ENCODE measurements at places on chromosomes 1 and 21.

- DNase-seq, result no peak
These were observed 1.7 kb upstream of the GJB5 start for GRCh38 chr1:34753163-34753562.

DNA sequence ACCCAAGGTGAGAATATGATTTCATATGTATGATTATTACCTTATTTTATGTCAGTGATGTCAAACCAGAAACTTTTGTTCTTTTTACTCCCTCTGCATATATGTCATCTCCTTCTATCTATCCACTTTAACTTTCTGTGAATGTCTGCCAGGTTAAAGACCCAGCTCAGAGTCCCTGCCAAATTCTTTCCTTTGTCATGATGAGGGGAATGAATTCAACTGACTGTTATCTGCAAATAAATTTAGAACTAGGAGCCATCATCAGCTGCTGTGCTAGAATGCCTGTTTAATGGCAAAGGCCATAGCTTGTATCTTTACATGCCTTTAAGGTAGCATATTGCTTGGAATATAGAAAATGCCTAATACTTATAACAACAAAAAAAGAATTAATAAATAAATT lies 815.6 kb upstream of the NEGR1 start:
- DNase-seq, result no peak

GRCh38 chr1:47232187-47232874 lies at the start of gene TAL1:
TAL1 (minus strand) TSS chr1:47232225; CDS start chr1:47225888, 6,337 bp downstream.
- no peak for DNase-seq

- no peak for DNase-seq
These were observed 170.3 kb downstream of the VPS13D start for GRCh38 chr1:12400027-12400693.

GRCh38 chr1:185317886-185318310 lies 855 bp upstream of the IVNS1ABP start:
- no peak for DNase-seq

DNA sequence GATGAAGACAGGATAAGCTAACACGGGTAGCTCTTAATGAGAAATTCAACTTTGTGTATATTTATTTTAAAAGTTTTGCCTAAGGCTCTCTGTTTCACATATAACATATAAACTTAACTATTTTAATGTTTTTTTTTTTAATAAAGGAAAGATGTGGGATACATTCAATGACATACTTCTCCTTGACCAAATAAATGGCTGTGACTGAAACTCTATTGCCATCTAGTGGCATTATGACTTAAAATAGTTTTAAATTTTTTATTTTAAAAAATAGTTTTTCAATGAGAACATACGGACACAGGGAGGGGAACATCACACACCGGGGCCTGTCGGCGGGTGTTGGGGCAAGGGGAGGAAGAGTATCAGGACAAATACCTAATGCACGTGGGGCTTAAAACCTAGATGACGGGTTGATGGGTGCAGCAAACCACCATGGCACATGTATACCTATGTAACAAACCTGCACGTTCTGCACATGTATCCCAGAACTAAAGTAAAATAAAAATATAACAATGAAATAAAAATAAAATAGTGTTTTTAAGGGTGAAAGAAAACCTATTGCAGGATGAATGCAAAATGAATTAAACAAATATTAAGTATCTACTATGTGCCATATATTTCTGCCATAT lies 83.4 kb downstream of the LYST start:
- DNase-seq, result no peak

DNA sequence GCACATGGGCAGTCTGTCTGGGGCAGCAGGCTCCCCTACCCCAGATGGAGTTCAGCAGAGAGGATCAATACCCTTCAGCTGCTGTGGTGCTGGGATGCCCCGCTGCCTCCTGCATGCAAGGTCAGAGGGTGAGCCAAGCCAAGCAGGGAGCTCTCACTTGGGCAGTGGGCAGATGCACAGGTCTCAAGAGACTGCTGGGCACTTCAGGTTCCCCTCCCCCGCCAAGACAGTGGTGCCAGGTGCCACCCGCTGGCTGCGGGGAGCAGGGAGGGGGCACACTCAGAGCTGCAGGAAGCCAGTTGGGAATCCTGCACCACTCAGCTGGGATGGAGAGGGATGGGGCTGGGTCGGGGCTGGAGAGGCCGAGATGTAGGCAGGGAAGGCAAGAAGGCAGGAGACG lies 15.8 kb upstream of the EVA1B start:
- DNase-seq, result no peak

DNA sequence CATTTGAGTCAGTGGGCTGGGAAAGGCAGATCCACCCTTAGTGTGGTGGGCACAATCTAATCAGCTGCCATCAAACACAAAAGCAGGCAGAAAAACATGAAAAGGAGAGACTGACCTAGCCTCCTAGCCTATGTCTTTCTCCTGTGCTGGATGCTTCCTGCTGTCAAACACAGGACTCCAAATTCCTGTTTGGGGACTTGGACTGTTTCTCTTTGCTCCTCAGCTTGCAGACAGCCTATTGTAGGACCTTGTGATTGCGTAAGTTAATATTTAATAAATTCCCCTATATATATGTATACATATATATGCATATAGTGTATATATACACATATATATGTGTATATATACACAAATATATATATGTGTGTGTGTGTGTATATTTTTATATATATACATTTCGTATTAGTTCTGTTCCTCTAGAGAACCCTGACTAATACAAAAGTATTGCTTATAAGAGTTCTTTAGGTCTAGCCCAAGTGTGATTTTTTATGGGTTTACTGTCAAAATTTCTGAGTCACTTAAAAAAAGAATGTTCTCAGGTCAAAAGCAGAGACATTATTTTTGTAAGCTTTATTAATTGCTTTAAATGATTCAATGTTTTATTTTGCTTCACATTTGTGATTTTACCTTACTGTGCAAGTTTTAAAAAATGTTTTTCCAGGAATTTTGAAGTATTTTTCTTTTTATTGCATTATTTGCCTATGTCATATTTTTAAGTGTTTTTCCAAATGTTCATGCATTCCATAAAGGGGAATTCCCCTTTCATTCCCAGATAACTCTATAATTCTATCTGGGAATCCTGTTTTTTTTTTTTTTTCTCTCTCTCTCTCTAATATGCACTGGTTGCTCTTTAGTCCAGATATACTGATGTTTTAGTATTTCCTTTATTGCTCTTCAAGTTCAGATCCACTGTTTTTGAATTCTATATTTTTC lies 92.1 kb upstream of the ADAMTS5 start:
- no peak for DNase-seq

- DNase-seq, result no peak
These were observed 24.7 kb downstream of the EPHX1 start for GRCh38 chr1:225834417-225835329.

DNA sequence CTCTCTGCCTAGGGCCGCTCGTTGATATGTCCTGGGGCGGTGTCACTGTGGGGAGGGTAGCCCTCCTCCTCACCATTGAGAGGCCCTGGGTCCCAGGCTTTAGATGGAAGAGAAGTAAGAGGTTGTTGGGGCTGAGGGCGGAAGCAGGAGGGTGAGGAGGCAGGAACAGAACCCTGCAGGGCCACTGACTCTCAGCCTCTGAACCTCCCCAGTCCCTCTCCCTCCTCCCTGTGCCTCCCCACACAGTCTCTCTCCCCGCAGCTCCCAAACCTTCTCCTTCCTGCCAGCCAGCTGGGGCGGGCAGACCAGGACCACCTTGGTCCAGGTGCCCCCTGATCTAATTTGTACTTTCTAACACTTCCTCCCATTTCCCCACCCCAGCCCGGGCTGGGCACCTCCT lies 14.3 kb upstream of the FAM131C start:
- DNase-seq, result no peak

DNA sequence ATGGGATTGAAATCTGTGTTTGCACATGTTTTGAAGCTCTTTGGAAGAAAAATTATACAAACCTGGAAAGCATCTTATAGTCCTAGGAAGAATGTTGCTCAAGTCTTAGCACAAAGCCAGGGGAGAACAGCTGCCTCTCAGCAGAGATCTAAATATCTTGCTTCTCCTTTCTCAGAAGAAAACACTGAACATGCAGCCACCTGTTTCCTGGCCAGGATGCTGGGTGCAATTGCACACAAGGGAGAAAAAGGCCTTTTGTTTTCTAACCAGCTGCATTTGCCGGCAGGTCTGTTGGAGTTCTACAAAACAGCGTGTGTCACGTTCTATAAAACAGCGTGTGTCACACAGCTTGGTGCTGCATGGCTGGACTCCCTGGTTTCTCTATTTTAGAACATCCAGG lies 259.6 kb upstream of the PLD5 start:
- DNase-seq, result no peak

DNA sequence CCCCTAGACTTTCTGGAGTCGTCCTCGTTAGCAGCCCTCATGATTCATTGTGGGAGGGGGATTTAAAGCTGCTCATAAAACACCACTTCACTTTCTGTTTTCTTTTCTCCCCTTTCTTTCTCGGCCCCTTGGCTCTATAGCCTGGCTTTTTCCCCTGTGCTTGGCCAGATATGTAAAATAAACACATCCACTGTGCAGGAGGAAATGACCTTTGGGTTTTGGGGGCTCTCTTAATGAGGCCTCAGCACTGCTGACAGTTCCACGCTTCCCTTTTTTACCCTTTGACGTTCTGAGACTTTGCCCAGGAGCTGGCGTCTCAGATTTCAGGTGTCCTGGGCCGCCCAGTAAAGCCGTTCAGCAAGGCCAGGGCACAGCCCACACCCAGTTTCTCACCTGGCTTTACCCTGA lies 65.7 kb downstream of the RUNX3 start:
- DNase-seq, result no peak

GRCh38 chr21:44454747-44455523 lies at the start of gene LRRC3:
LRRC3 (plus strand) TSS chr21:44455510; CDS start chr21:44456645, 1,135 bp downstream.
- DNase-seq, result no peak

GRCh38 chr1:64357422-64357821 lies 112.5 kb upstream of the CACHD1 start:
- DNase-seq, result no peak

- no peak for DNase-seq
These were observed 67.5 kb downstream of the ZFYVE9 start for GRCh38 chr1:52209429-52209828.

DNA sequence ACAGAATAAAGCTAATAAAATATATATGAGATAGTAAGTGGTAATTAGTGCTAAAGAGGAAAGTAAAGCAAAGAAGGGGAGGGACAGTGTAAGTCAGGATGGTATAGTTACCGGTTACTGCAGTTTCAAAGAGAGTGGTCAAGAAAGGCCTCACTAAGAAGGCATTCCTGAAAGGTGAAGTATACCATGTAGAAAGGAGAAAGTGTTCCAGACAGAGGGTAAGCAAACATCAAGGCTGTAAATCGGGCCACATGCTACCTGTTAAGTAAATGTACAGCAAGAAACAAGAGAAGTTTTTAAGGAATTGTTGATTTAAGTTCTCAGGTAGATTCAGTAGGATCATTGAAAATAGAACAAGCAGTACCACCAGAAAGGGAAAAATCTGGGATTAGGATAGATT lies 9.7 kb downstream of the DESI2 start:
- DNase-seq, result no peak

DNA sequence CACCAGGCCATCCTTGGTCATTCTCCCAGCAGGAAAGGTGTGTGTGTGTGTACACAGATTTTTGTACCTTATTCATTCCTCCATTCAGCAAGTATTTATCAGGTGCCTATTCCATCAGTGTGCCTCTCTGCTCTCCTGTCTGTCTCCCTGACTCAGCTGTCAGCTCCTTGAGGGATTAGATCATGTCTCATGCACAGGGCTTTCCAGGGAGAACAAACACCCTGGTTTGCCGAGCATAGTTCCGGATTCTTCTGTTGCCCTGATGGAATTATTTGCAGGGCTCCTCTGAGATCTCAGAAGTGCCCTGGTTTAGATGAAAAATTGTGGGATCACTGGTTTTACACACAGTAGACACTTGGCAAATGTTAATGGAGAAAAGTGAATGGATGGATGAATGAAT lies 8.1 kb upstream of the SDHB start:
- no peak for DNase-seq

DNA sequence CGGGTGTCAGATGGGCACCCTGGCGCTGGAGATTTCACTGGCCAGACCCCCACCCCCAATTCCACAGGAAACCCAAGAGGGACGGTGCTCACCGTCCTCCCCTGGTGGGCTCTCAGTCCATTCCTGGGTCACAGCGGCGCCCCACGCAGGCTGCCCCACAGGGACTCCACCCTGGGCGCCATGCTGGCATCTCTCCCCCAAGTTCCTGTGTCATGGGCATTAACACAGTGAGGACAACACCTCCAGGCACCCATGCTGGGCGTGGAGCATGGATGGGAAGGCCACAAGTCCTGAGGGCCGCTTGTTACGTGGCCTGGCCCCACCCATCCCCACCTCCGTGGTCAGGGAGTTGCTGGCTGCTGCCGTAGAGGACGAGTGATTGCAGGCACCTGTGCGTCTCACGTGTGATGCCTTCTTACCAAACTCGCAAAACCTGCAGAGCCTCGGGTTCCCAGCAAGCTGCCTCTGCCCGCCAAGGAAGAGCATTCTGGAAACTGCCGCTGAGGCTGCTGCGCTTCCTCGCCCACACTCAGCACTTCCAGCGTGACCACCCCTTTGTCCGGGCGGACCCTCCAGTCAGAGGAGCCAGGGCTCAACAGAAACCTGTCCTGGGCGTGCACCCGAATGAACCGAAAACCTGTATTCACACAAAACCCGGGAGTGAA lies 60.3 kb downstream of the SLX9 start:
- no peak for DNase-seq

DNA sequence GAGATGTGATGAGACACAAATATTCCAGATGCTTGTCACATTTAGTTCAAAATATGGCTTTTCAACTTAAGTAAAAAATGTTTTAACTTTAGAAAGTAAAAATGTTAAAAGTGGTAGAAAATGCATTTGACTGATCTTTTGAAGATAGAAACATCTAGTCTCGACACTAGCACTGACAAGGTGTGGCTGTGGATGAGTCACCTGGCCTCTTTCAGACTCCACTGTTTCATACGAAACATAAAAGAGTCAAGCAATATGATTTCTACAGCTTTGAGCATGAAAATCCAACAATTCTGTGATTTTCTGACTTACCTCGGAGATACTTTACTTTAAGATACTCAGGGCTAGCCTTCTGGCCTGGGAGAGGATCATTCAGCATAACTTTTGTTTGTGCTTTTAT lies 47.7 kb downstream of the TTC13 start:
- no peak for DNase-seq

GRCh38 chr1:189563784-189564183 lies 913.9 kb downstream of the BRINP3 start:
- DNase-seq, result no peak

GRCh38 chr1:212485913-212486618 lies 53.3 kb downstream of the NENF start:
- DNase-seq, result peak; percentile 90

DNA sequence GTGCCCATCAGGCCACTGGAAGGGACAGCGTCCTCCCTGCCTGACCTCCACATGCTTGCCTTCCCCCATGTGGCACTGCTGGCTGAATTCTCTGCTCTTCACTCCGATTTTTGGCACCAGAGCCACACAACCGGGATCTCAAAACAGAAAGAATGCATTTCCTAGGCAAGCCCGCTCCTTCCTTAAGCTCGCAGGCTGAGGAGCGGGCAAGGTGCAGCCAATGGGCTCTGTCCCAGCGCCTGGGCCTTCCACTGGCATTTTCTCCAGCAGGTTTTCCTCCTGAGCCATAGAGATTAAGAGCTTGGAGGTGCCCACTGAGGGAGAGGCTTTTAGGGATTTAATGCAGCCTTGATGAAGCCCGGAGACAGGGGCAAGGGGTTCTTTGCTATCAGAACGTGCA lies 158.0 kb downstream of the IGSF21 start:
- DNase-seq, result no peak

- no peak for DNase-seq
These were observed 69.5 kb downstream of the PDE9A start for GRCh38 chr21:42722808-42723473.

- DNase-seq, result no peak
These were observed 32.3 kb downstream of the CCDC185 start for GRCh38 chr1:223425550-223425949.

Data from T1000 (cell line).